ENCODE measurements at places on chromosomes 4 and X.

DNA sequence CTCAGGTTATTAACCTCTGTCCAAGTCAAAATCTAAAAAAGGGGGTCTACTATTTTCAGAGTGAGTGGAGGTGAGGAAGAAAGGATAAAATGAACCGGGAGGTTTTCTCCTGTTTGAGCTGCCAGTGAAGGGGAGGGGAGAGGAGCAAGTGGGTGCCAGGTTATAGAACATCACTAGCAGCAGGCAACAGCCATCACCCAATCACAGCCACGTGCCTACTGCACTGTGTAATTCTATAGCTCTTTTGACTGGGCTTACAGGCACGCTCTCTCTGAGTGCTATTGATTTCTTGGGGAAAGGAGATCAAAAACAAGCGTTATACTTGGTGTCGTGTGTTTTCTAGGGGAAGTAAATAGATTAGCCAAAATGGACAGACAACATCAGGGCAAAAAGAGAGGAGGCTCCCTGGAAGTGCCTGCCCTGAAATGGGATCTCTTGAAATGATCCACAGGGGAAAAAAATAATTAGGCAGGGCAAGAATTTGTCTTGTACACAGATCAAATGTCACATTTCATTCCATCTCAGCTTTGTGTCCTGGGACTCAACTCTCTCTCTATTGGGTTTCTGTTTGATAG is 300.5 kb upstream of the LCORL start:
- no peak for DNase-seq

DNA sequence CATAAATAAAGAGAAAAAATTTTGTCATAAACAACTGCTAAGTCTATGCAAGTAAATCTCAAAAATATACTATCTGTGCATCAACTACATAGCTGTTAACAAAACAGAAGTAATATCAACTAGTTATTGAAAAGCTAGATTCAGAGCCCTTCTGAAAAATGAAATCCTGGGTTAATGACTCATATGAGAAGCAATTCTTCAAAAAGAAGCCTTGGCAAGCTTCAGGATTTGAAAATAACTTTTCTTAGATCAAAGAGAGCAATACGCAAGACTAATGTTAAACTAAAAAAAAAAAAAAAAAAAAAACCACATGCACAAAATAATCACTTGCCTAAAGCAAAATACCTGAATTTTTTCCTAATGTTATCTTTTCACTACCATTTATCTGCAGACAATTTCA is 566.1 kb upstream of the BOD1L1 start:
- DNase-seq, result no peak

DNA sequence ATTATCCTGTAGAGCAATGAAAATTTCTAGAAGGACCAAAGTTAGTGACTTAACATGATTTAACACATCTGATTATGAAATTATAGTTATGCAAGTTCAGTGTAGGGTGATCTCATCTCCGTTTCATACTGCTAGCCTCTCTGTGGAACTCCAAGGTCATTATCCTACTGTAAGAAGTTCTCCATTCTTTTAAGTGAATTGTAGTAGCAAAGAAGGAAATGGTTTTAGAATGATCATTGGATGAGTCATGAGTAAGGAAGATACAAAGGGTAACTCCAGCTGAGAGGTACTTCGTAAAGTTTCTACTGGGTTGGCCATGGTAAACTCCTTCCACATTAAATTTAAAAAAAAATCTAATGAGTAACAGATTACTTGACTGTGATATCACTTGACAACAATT is 215.0 kb upstream of the GIMD1 start:
- no peak for DNase-seq

GRCh38 chrX:131762802-131763234 is 218.9 kb downstream of the OR13H1 start:
- DNase-seq, result peak; percentile 76

DNA sequence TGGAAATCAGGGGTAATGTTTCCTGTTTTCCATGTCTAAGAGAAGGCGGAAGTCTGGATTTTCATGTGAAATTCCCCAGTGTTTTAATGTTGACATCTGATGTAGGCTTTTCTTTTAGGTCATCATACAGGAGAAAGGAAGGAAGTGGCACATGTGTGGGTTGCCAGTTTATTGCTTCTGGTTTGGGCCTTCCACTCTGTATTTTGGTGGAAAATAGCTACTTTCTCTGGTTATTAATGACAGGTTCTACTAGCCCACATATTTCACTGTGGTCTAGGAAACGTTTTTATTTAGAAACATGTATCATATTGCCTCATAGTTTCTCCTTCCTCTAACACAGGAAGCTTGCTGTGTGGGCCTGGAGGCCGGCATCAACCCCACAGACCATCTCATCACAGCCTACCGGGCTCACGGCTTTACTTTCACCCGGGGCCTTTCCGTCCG is 7.2 kb downstream of the PDHA1 start:
- DNase-seq, result peak; percentile 52

- DNase-seq, result no peak
Measured at GRCh38 chr4:124980276-124980752, 267.8 kb upstream of the ANKRD50 start.

DNA sequence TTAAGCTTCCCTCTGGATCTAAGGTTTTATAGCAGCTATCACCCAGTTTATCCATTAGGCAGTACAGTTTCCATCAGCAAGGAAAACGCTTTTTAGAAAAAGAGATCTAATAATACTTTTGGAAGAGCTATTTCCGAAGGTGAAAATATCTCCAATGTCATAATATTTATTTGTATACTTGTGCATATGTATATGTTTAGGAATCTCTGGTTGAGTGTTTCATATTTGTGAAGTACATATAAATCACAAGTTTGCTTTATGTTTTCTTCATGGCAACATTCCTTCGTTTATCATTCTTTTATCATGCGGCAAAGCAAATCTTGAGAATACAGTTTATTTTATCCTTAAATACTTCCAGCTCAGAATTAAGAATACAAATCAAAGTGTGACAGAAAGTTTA is 6.2 kb upstream of the PCDH18 start:
- DNase-seq, result no peak

DNA sequence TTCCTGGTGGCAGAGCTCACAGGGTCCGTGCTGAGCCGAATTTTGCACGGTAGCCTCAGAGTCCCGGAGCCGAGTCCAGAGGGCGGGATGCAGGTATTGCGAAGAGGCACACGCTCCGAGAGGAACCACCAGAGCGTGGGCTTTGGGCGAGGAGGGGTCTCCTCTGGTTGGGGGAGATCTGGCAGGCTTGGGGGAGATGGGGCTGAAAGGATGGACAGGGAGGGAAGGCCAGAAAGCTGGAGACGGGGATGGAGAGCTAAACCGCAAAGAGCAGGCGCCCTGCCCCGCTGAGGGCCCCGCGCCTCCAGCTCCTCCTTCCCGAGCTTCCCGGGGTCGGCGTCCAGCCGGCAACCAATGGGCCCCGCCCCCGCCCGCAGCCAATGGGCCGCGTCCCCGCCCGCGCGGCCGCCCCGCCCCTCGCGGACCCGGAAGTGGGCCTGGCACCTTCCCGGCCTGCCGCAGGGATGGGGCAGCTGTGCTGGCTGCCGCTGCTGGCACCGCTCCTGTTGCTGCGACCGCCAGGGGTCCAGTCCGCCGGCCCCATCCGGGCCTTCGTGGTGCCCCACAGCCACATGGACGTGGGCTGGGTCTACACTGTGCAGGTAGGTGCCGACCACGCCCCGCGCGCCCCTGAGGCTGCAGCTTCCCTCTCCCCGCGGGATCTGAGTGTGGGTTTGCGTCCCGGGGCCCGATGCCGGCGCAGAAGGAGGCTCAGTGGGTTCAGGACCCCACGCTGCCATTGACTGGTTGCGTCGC is at the start of gene MAN2B2:
Gene MAN2B2, plus strand, starts transcription at position 443 of the 756 bp plus-strand sequence. Its CDS starts 22 bp downstream, at position 465.
- DNase-seq, result peak; percentile 58

GRCh38 chrX:46642145-46642544 is 68.6 kb downstream of the CHST7 start:
- peak; percentile 43 for DNase-seq

DNA sequence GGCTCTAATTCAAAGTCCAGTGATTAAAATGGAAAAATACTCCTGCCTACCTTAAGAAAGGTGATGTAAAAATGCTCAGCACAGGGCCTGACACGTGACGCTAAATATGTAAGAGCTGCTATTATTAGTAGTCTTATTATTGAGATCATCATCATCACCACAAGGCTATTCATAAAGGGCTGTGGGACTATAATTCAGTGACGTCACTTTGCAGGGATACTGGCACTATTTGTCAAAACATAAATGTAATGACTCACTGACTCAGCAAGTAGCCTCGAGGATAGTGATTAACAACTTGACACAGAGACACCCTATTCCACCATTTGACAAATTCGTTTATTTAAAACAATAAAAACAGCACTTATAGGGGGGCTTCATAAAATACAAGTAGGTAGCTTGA is 258.9 kb downstream of the SPANXN1 start:
- DNase-seq, result no peak

- DNase-seq, result no peak
Measured at GRCh38 chr4:60195256-60195655, 1004.9 kb upstream of the ADGRL3 start.

- no peak for DNase-seq
Measured at GRCh38 chr4:104146048-104146447, 348.6 kb downstream of the CXXC4 start.

DNA sequence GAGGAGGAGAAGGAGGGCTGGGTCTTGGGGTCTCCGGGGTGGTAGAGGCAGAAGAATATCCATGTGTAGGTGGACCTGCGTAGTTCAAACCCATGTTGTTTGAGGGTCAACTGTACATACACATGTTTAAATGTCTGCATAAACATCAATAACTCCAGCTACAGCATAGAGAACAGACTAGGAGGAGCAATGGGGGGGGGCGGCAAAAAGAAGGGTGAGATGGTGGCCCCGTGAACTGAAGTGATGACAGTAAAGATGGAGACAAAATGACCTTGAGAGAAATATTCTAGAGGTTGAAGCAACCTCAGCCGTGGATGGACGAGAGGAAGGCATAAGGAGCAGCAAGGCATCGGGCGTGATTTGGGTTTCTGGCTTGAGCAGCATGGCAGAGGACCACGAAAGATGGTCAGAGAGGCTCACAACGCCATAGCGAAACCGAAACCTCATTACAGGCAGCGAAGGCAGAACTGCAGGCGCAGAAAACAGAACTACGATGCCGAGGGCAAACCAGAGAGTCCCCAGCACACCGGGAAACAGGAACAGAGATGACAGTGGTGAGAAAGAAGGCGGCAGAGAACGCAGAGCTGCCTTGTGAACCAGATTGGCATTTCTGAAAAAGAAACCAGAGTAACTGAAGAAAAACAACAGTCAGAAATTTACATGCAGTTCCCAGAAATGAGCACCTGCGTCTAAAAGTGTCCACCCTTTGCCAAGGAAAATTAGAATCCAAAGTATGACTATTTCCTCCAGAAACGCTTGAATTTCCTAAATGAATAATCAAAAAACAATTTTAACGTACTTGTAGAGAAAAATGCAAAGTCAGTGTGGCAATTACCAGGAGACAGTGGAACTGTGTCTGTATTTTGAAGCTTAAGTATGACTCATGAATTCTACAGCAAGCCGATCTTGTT is 50.3 kb upstream of the ENPP6 start:
- peak; percentile 96 for DNase-seq

DNA sequence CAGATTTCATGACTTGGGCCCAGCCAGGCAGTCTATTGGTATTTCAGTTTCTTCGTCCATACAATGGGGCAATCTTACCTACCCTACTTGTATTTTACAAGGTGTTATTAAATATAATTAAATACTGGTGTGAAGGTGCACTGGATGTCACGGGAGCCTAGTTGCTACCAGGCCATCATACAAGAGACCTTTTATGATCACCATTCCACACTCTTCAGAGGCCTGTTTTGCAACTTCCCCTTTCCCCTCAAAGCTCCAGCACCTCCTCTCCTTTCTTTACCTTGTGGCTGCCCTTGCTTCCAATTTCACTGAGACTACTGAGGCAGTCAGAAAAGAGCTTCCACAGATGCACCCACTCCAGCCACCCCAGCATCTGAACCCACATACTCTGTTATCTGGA is 93.8 kb upstream of the HELT start:
- peak; percentile 35 for DNase-seq

- DNase-seq, result no peak
Measured at GRCh38 chr4:152430507-152430906, 105.4 kb downstream of the FBXW7 start.

DNA sequence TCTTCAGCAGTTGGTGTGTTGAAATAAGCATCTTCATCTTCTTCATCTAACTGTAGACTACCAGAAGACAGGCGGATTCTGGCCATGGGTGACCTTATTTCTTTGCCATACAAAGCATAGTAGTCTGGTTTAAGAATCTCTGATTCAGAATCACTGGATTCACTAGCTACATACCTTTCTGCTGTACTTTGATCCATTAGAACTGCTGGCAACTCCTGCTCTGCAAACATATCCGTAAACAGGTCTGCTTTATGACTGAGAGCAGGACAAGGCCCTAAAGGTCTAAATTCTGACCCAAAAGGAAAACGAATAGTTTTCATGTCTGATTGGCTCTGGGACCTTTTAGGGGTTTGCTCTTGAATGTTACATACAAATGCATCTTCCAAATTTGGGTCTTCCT is 49.9 kb downstream of the FRMD7 start:
- no peak for DNase-seq

DNA sequence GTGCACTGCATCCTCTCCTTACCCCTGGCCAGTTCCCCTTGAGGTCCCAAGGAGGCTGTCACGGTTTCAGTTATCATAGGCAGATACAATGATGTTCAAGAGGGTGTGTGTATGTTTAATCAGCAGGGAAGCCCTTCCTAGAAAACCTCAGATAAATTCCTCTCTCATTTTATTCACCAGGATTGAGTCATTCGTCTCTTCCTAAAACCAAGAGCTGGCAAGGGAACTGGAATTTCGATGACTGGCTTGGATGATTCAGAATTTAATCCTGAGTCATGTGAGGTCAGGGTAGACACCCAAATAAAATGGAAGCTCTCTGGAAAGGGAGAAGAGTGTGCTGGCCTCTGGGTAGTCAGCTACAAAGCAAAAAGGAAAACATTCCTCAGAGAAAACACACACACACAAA is 106.2 kb upstream of the RAPGEF2 start:
- no peak for DNase-seq

- no peak for DNase-seq
Measured at GRCh38 chr4:152524427-152524826, 11.5 kb downstream of the FBXW7 start.

DNA sequence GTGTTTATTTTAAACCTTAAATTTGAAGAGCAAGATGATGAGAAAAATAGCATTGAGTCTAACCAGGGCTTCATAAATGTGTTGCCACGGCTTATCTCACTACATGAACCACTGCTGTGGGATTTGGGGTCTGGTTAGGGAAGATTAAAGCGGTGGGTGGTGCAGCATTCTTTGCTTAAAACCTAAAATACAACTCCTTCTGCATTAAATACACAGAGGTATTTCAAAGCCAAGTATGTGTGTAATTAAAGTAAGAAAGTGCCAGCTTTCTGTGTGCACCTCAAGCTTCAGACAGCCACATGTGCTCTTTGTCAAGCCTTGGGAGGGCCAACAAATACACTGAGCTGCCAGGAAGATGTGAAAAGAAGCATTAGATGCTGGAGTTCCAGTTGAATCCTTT is 128.0 kb downstream of the CPE start:
- peak; percentile 37 for DNase-seq

GRCh38 chr4:68895561-68896198 is 55.9 kb downstream of the UGT2A3 start:
- no peak for DNase-seq

GRCh38 chr4:108751321-108751720 is 11.5 kb downstream of the ETNPPL start:
- peak; percentile 56 for DNase-seq
